Pericardium fibroblast (primary cell): ENCODE measurements at places on chromosomes 4 and X. TPM values are rescaled to one million over a fixed set of nuclear protein-coding genes. Genes with fewer than 3 reads are reported as not detected.

GLRB gene
- 2.3 and 3.6 TPM in 2 replicates for total RNA-seq

FHIP1A gene
- total RNA-seq: under 0.01 and 0.12 TPM in 2 replicates

GUCY2F gene
- not detected in 2 replicates for total RNA-seq

TEX11 gene
- total RNA-seq: not detected in 2 replicates

SLC34A2 gene
- total RNA-seq: 1.8 TPM in 1 of 2 replicates, not detected in the other

CNKSR2 gene
- 0.12 TPM in 1 of 2 replicates, not detected in the other for total RNA-seq

SH3RF1 gene
- total RNA-seq: 8.9 and 10.0 TPM in 2 replicates

PNMA3 gene
- not detected in 2 replicates for total RNA-seq
